ENCODE measurements at places on chromosomes 4 and X.

- DNase-seq: no peak
Observed at GRCh38 chr4:20878806-20879205, 178.5 kb downstream of the PACRGL start.

DNA sequence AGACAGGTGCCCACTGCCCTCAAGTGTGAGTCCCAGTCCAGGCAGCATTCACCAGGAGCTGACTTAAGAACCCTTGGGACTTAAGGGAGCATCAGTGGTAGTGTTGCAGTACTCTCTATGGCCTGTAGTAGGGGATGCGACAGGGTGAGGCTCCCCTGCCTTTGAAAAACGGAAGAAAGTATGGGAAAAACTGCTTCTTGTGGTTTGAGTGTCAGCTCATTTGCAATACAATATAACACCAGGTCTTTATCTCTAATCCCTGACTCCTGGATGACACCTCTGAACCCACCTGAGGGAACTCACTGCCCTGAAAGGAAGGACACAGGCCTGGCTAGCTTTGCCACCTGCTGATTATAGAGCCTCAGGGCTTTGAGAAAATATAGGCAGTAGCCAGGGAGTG, 176.0 kb downstream of the SMARCA1 start:
- DNase-seq: no peak

GRCh38 chrX:131397891-131398290, 108.8 kb upstream of the IGSF1 start:
- DNase-seq: no peak

DNA sequence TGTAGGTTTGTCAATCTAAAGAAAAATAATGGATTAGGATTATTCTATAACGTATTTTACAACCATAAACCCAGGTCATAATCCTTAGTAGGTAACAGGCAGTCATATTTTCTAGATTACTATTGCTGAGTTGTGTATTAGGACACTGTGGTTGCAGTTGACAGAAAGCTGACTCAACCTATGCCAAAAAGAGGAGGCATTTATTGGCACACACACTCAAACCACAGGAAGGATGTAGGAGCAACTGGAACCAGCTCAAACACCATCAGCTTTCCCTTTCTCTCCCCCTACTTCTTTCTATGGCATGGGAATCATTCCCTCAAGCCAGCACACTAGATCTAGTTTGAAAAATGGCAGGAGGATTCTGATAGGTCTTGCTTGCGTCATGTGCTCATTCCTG, 136.4 kb upstream of the FAM9C start:
- DNase-seq: peak; percentile 59

DNA sequence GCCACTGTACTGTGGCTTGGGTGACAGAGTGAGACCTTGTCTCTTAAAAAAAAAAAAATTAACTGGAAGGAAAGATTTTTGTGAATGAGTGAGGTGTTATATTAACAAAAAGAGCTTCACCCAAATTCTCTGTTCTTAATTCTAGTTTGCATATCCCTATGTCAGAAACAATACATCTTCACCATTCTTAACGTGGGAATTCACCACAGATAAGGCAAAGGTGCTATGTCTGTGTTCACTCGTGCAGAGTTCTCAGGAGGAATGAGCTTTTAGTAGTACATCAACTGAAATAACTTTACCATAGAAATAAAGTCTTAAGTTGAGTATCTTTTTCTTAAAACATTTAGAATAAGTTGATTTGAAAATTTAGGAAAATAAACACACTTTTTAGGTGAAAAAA, 135.1 kb downstream of the RAPGEF2 start:
- no peak for DNase-seq

- DNase-seq: no peak
Observed at GRCh38 chr4:109215506-109215905, 87.0 kb downstream of the COL25A1 start.

- peak; percentile 74 for DNase-seq
Observed at GRCh38 chr4:1746265-1746691, 25.0 kb downstream of the TACC3 start.

DNA sequence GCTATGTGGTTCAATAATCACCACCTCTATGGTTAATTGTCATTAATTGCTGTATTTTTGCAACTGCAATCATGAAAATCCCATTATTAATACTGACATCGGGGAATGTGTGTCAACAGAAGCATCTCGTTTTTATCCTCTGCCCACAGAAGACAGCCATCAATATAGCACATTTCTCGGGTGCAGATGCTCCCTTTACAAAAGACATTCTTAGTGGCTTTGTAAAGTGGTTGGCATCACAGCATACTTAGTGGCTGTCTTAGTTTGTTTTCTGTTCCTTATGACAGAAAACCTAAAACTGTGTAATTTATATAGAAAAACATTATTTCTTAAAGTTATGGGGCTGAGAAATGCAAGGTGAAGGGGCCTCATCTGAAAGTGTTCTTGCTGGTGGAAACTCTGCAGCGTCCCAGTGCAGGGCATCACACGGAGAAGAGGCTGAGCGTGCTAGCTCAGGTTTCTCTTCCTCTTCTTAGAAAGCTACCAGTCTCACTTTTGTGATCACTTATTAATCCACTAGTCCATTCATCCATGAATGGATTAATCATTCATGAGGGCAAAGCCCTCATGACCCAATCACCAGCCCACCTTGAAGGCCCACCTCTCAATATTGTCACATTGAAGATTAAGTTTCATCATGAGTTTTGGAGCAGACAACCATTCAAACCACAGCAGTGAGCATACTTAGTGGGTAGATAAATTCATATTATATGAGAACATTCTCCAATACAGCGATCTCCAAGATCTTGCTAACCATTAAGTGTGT, 1067.7 kb upstream of the PABPC4L start:
- DNase-seq: peak; percentile 60

- DNase-seq: no peak
Observed at GRCh38 chr4:173777421-173777820, 247.4 kb upstream of the HAND2 start.

DNA sequence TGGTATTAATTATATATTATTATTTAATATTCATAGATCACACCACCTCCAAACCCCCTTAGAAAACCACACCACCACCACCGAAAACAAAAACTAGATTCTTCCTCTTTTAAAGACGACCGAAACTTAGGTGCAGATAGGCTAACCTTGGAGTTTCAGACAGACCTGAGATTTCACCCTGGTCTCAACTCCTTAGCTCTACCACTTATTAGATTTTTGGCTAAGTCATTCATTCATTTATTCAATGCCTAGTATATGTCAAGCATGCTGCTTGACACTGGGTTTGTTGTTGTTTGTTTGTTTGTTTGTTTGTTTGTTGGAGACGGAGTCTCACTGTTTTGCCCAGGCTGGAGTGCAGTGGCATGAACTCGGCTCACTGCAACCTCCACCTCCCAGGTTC, 9.5 kb upstream of the BMP2K start:
- DNase-seq: no peak

GRCh38 chr4:15344041-15344440, 83.8 kb upstream of the C1QTNF7 start:
- no peak for DNase-seq

- no peak for DNase-seq
Observed at GRCh38 chrX:49932791-49933190, 10.4 kb downstream of the CLCN5 start.

- no peak for DNase-seq
Observed at GRCh38 chr4:57614257-57614932, 504.2 kb upstream of the IGFBP7 start.

DNA sequence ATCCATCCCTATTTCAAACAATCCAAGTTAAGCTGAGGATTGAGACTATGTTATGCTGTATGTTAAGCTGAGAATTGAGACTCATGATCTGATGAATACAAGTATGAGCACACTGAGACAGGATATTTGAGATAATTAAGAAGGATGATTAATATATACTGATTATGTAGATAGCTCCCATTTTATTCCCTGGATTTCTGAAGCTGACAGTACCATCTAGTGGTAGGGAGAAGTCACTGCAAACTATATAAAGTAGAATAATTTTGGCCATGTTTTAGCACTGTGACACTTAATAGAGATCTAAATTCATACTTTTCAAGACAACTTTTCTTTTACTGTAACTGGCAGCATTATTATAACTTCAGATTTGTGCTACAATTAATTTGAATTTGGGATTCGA, 63.8 kb upstream of the HPRT1 start:
- peak; percentile 29 for DNase-seq

GRCh38 chrX:24777660-24778059, 83.9 kb downstream of the POLA1 start:
- DNase-seq: no peak

DNA sequence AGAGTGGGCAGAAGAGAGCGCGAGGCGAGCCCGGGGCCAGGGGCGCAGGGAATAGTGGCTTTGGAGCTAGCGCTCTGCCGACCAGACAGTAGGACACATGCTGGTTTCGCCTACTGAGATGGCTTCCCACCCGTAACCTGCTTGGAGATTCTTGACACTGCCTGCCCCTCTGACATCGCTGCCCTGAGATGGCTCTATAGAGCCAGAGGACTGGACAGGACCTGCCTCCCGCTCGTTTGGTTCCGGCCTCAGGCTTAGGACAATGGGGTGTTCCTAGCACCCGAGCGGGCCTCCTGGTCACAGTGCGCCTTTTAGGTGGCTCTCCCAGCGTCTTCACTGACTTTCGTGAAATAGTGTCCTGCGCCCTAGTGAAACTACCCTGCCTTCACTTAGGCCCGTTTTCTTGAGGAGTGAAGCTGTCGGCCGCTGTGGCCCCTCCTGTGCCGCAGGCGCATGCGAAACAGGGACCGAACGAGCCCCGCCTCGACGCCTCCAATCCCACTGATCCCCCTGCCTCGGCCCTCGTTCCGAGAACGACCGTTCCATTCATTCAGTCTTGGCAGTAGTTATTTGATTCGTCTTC, 608 bp downstream of the TAF1 start:
- peak; percentile 18 for DNase-seq

DNA sequence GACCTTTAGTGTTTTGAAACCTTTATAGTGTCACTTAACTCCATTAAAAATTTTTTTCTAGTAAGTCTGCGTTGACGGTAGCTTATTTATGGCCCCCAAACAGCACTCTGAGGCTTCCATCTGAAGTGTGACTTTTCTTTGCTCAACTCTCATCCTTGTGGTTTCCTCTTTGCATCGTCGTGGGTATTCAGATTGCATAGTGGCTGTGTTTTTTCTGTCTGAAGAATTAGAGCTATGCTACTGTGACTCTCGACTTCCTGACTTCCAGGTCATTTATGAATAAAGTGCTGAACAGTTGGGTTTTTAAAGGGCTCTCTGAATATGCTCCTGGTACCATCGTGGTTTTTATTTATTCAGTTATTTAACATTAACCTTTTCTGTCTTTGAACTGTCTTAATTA, 44.9 kb downstream of the JADE1 start:
- DNase-seq: no peak

DNA sequence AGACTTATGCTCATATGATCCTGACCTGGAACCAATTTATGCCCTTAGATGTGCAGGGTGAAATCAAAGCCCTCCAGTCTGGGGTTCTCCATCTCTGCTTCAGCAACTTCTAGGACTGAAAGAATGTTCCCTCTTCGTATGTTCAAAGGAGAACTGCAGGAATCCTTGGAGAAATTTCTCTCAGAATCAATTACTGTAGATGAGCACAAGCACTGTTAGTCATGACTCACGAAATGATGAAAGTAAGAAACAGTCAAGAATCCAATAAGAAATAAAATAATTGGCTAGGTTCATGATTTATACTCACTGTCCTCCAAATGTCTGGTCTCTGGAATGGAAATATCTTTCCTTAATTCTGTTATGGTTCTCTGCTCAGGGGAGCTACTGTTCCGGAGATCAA, 348.2 kb downstream of the PDGFC start:
- DNase-seq: no peak

DNA sequence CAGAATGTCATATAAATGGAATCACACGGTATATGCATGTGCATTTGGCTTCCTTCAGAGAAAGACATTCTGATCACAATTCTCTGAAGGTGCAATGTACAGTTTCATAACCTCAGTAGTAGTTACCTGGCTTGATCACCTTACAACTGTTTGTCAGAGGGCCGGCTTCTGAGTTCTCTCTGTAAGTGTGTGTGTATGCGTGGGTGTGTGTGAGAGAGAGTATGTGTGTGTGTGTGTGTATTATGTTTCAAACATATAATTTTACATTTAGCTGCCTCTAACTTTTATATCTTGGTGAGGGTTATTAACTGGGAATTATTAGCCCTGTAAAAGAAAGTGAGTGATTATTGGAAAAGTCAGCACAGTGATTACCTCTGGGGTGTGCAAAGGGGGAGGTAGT, 8.0 kb upstream of the LOC101059915 start:
- DNase-seq: no peak

GRCh38 chr4:185504098-185505047, 30.9 kb downstream of the PDLIM3 start:
- DNase-seq: peak; percentile 82

DNA sequence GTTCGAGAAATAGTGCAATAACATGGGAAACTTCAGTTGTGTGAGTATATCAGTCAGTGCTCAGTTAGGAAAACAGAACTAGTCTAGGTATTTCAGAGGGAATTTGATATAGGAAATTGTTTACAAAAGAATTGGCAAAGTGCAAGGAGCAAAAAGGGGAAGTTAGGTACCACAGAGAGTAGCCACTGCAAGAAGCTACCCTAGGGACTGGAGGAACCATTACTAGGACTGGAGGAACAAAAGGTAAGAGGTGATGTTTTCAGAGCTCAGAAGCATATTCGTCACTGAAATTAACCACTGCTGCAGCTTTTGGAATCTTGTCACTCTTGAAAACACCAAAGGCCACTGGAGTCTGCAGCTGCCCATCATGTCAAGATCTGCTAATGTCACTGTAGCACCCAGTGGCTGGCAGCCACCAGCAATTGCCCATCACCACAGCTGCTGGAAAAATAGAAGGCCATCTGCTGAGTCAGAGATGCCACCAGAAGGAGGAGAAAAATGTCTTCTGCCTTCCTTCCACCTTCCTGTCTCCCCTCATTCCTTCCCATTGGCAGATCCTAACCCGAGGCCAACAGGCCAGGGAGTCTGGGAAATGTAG, 160.6 kb upstream of the RPS6KA3 start:
- DNase-seq: no peak

DNA sequence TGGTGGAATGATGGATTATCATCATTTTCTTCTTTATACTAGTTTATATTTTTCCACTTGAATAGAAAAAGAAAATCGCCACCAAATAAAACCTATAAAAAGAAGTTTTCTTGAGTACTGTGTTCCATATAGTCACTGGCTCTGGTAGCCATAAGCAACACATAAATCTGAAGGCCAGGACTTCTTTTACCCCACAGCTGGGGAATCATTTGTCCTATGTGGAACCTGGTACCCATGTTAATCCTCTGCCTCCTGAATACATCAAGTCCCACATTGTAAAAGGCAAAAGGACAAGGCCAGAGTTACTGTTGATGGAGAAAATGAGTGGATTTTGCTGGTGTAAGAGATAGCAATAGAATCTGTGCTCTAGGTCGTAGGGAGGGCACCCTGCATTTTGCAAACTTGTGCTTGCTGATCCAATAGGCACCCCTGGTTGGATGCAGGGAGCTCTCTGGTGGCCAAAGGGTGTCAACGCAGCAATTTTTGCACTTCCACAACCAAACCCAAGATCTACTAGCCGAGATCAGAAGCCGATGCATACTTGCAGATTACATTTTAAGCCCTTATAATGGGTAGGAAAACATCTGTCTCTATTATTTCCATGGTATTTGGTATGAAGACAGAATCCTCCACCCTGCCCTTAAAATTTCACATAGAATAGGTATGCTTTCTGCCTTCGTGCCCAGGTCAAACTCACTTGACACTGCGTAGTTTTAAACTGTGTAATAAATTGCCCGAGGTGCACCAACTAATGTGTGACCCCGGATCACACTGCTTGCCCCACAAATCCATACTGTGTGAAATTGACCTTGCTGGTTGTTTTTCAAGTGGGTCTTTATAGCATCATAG, 146.2 kb upstream of the SCML1 start:
- DNase-seq: peak; percentile 81
